Activated effector memory CD4-positive, alpha-beta T cell treated with anti-CD3 and anti-CD28 coated beads, Interleukin-2, amount 50 U/mL, for 16 hours (primary cell): ENCODE measurements at places on chromosomes 12 and 14.

DNA sequence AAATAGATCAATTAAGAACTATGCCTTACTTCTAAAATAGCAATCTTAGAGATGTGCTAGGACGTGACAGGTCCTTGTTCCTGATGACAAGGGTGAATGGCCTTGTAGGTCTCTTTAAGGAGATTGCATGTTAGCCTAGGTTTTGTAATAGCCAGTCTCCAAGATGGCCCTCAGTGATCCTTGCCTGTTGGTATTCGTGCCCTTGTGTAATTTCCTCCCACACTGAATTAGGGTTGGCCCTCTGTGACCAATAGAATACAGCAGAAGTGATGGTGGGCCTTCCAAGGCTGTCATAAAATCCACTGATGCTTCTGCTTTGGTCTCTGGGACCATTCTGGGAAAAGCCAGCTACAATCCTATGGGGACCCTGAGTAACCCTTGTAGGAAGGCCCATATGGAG, 38.2 kb upstream of the SNX6 start:
- DNase-seq: no peak

GRCh38 chr12:64912516-64913255, 88.2 kb downstream of the TBC1D30 start:
- no peak for DNase-seq

DNA sequence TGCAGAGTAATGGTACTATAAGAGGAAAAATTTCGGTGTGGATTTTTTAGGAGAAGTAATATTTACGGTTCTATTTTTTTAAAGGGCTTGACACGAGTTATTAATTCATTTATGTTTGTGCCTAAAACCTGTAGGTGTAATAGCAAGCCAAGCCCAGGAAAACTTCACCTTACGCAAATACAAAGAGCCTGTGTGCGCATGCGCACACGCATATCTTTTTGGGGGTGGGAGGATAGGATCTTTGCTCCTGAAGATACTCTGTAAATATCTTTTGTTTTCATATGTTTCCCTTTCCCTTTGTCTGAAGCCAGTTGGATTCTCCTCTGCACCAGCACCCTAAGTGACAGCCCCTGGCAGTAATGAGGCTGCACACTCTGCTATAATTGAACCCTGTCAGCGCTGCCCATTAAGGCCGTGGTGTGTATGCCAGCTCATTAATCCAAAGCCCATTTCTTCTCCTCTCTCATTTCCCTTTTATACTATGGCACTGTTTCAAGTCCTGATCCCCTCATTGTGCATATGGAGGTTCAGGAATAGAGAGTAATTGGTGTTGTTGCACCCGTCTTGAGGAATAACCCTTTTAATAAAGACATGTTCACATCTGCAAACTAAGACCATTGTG, 327.2 kb upstream of the E2F7 start:
- no peak for DNase-seq

DNA sequence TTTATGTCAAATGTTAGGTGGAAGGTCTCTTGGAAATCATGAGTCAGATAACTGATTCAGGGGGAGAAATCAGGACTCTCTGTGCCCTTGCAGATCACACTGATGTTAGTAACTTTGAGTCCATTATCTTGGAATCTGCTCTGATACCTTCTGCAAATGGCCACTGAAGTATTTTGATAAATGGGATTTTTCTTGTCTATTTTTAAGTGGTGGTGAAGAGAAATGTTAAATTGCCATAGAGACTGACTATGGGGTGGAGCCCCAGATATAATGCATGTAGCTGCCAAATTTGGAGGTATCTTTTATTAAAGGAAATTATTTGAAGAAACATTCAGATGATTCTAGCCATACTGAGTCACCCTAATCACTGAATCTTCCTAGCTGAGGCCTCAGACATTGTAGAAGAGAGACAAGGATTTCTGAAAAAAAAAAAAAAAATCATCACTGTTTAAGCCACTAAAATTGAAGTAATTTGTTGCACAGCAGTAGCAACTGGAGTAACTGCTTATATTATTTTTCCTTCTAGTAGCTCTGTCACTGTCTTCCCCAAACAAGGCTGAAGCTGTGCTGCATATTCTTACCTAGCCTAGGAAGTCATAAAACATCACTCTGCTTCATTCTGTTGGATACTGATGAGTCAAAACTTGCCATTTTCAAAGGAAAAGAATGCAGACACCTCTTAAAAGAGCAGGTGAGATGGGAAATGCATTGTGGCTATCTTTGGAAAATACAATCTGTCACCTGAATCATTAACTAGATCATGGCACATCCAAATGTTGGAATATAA, 36.0 kb upstream of the CLEC14A start:
- DNase-seq: no peak

- DNase-seq: no peak
These were observed 36.6 kb downstream of the SERPINA3 start for GRCh38 chr14:94648801-94649200.

DNA sequence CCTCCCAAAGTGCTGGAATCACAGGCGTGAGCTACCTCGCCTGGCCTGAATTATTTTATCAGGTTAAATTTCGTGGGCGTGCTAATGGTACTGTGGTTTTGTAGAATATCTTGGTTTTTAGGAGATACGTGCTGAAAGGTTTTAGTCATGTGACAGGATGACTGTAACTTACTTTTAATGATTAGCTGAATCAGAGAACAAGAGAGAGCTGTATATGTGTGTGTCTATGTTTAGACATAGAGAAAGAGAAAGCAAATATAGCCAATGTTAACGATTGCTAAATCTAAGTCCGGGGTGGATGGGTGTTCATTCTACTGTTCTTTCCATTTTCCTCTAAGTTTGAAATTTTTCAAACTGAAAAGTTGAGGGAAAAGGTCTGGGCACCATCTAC, 9.2 kb upstream of the PNMA1 start:
- peak; percentile 60 for DNase-seq

DNA sequence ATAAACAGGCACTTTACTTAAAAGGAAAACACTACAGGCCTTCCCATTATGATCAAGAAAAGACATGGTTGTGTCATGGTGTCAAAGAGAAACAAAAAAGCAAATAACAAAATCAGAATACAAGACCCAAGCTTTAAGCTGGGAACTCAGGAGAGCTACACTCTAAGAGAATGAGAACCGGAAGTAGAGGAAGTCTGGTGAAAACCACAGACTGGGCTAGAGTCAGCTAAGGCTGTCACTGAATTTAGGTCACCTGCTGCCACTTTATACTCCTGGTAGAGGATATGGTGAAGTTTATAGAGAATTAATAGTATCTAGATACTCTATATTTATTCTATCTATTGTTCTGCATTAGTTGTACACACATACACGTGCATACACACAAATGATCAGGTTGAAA, 971.7 kb downstream of the FLRT2 start:
- DNase-seq: no peak

DNA sequence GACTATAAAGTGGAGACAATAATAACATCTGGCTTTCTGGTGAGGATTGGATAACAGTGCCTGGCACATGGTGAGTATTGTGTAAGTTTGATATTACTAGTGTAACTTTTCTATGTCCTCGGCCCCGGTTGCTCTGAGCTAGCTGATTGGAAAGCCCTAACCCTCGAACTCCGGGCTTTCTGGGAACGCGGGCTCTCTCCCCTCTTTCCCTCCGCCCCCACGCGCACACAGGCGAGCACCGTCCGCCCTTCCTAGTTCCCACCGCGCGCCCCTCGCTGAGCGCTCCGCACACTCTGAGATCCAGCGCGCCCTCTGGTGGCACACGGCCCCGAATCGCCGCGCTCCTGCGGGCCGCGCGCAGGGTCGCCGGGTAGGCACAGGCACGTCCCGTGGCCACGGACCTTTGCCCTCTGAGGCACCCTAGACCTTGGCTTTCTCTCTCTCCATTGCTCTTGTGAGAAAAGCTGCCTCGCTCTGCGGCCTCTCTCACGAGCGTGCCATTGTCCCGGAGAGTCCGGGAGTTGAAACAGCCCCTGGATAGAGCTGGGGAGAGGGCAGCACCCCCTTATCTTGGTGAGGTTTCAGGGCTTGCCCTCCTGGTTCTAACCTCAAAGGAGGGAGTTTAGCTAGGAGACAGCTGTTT, 23.2 kb upstream of the ESRRB start:
- peak; percentile 79 for DNase-seq

DNA sequence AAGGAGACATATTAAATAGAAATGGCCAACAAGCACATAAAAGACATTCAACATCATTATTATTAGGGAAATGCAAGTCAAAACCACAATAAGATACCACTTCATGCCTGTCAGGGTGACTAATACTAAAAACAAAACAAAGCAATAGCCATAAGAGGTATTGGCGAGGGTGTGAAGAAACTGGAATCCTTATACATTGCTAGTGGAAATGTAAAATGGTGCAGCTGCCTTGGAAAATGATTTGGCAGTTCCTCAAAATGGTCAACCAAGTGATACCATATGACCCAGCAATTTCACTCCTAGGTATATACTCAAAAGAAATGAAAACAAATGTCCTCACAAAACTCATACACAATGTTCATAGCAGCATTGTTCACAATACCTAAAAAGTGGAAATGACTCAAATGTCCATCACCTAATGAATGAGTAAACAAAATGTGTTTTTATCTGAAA, 27.0 kb downstream of the GPR135 start:
- no peak for DNase-seq

GRCh38 chr14:53516261-53516774, 363.2 kb upstream of the DDHD1 start:
- no peak for DNase-seq

DNA sequence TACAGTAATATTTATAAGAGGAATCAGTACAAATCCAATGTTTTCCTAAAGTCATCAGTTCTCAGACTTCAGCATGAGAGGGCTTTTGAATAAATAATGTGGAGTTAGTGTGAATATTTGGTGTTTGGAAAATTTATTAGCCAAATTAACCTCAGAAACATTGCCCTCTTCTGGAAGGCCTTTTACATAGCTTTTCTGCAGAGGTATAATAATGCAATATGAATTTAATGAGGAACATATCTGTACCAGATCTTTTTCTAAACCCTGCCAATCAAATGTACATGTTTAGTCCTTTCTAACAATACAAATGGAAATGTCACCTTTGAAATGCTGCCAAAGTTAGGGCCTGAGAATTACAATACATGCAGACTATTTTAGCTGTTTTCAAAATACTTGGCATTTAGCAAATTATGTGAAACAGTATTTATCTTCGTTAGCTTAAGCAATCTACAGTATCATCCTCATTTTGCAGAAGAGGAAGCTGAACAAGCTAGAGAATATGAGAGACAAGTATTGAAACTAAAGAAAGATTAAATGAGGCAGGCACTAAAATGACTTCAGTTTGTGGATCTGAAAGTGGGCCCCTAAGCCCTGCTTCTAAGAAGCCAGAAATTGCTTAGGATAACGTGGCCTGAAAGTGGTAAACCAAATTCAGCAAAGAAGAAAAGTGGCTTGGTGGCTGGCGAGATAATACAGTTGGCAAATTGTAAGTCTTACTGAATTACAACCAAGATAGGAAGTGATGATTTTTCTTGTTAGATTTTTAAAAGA, 60.4 kb upstream of the MANSC4 start:
- DNase-seq: no peak

GRCh38 chr14:49623941-49624839, 3.6 kb downstream of the MGAT2 start:
- DNase-seq: peak; percentile 70

GRCh38 chr12:83537428-83538053, 850.8 kb downstream of the TMTC2 start:
- no peak for DNase-seq

- no peak for DNase-seq
These were observed 47.2 kb downstream of the SPPL3 start for GRCh38 chr12:120856980-120857379.

GRCh38 chr14:100214770-100215083, 24.2 kb upstream of the YY1 start:
- DNase-seq: no peak

GRCh38 chr12:101305226-101305779, 25.4 kb downstream of the UTP20 start:
- no peak for DNase-seq

DNA sequence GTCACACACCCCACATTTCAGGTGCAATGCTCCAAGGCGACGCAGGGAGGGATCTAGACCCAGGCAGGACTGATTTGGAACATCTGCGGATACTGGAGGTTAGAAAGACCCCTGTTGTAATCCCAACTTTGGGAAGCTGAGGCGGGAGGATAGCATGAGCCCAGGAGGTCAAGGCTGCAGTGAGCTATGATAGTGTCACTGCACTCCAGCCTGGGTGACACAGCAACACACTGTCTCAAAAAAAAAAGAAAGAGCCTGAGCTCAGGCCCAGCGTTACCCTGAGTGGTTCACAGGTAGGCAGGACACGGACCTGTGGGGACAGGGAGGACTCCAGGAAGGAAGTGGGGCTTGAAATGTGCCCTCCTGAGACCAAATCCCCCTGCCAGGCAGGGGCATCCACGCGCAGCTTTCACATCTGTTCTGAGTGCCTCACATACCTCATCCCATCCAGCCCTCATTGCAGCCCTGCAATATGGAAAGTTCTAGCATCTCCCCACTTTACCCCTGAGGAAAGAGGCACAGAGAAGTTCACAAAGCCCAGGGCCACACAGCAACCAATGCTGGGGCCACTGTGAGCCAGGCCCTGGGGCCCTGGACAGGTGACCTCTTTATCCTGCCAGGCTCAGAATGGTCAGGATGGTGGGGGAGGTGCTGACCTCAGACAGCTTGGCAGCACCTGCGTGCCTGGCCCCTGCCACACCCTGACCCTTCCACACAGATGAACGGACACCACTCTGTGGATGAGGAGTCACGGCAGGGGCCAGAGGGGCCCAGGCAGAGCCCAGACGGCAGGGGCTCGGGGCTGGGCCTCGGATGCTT, 34.1 kb downstream of the CCDC85C start:
- no peak for DNase-seq
